ENCODE measurements at places on chromosomes 16 and 17.

DNA sequence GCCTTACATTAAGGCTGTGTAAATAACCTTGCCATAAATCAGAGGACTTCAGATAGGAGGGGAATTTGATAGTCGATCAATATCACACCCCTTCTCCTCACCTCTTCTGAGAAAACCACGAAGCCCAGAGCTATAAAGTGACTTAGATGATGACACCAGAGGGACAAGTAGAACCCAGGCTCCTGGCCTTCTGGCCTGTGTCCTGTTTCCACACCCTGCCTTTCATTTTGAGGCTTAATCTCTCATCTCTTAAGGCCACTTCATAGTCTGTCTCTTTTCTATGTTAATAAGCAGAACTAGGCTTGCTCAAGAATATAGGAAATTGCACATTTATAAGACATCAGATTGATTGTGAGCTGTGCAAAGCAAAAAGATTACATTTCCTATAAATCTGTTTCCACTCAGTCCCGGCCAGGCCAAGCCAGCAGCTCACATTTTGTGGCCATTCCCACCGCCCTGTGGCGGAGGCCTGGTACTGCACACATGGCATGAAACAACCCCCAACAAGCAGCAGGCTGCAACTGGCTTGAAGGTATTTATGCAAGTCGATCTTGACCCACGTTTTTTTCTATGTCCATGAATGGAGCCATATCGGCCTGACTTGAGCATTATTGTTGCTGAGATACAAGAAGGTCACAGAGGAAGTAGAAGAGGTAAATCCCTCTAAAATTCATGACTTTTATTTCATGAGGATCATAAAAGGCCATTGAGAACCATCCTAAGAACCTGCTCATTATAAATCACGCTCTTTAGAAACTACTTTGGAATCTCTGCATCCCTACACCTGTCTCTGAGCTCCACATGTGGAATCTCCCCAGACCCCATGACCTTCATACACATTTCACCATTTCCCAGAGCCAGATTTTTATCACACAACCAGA, 93.7 kb downstream of the PMP22 start:
- DNase-seq, result peak; percentile 32

DNA sequence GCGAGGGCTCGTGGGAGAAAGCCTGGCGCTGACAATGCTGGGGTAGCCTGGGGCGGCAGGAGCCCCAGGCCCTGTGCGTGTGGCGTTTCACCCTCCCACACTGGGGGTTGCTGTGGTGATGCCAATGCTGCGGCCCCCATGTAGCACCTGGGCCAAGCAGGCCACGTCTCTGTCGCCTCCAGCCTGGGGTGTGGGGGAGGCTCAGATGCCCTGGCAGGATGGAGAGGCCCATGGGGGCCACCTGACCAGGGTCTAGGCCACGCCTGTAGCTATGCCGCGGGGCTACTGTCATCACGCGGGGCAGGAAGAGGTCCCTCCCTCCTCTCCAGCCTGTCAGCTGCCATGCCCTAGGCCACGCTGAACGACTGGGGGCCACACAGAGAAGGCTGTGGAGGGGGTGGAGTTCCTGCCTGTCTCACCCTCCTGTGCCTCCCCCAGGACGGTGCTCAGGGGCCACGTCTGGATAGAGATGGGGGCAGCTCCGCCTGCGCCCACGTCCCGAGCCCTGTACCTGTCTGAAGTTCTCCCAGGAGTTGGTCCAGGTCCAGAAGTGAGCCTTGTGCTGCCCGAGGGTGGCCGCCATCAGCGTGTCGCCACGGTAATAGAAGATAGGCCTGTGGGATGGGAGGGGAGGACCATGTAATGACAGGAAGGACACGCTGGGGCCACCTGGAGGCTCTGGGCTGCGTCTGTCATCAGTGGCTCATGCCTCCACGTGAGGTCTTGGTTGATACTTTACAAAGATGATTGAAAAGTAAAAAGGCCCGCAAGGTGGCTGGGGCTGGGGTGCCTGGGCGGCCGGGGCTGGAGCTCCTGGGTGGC, 12.7 kb upstream of the APRT start:
- no peak for DNase-seq

GRCh38 chr16:30621765-30622164, 11.6 kb upstream of the ZNF689 start:
- no peak for DNase-seq

- DNase-seq, result no peak
Measured at GRCh38 chr17:58273453-58274104, 7.2 kb downstream of the MPO start.

GRCh38 chr17:54990118-54990517, 21.6 kb downstream of the STXBP4 start:
- DNase-seq, result no peak

- DNase-seq, result no peak
Measured at GRCh38 chr17:73090396-73091202, 1.9 kb downstream of the SLC39A11 start.

DNA sequence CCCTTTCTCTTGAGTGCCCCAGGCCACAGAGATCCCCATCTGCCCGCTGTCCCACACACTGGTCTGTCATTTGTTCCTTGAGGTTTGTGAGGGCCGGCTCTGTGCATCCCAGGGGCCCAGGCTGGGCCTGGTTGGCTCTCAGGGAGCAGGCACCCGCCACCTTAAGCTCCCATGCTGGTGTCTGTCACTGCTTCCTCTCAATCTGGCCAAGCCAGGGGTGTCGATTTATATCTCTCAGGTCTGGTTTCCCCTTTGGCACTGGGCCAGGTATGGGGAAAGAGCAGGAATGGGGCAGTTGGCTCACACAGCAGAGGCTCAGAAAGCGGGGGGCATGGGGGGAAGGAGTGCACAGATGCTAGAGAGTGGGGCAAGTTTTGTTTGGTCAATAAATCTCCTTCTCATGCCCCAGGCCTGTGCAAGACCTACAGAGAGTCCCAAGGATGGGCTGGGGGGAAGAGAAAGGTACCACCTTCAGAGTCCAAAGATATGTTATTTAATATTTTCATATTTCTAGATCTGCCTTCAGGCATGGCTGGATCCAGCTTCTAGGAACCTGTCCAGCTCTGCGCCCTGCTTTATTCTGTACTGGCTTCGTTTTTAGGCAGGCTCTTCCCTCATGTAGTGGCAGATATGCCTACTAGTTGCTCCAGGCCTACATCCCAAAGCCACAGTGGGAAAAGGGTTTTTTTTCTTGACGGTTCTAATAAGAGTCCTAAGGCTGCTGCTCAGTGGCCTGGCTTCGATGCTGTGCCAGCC, 34.3 kb downstream of the IL4R start:
- no peak for DNase-seq

- no peak for DNase-seq
Measured at GRCh38 chr17:864315-864714, 82.2 kb downstream of the MRM3 start.

GRCh38 chr16:13780406-13781168, 139.4 kb upstream of the ERCC4 start:
- no peak for DNase-seq

GRCh38 chr17:73799781-73800627, 155.8 kb upstream of the SDK2 start:
- DNase-seq, result no peak

DNA sequence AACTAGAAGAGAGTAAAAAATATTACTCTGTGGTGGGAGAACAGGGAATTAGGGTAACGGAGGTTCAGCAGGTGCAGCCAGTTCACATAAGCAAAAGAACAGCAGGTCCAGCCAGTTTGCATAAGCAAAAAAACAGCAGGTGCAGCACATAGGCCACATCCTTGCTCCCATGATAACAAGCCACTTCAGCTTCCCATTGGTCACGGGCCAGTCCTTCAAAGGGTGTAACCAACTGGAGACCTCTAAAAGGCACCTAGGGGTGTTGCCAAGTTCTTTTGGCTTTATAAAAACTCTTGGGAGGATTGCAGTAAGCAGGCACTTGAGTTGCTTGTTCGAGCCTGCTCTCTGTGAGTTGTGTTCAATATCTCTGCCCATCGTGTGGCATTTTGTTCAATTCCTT, 488.1 kb downstream of the XYLT1 start:
- no peak for DNase-seq

Data from activated CD4-positive, CD25-positive, alpha-beta regulatory T cell treated with anti-CD3 and anti-CD28 coated beads, Interleukin-2, amount 50 U/mL, for 72 hours (primary cell).